ENCODE measurements at places on chromosomes 5 and 9. TPM values are rescaled to one million over a fixed set of nuclear protein-coding genes. Genes with fewer than 3 reads are reported as not detected.

DNA sequence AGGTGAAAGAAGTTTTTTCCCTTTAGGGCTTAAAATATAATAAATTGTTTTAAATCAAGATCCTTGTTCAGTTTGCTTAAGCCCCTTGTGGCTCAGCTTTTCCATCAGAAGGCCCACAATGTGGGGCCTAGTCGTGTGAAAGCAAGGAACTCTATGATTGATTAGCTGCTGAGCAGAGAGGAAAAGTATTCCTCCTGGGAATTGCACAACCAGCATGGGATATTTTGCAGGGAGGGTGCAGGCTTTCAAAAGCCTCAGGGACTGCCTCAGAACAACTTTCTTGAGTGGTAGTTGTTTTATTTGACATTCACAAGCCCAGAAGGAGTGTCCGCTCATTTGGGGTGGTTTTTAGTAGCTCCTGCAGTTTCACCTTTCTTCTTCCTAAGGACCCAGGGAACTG is 19.8 kb downstream of the TTC23L start:
- no peak for DNase-seq

EPB41L4A gene
- 20.5 TPM for total RNA-seq

DNA sequence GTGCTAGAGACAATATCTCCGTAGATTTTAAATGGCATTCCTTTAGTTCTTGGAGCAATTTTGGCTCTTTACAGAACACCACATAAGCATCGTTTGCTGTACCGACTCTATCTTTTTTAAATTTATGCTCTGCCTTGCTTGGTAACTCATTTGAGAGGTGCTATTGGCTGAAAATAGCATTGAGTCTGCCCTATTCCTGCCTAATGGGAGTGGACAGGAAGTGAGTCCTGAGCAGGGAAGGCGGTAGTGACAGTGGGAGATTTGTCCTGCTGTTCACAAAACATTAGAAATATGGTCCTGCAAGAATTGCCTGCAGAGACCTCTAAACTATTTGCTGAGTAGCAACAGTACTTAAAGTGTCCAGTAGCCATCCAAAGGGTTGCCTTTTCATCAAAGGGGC is 115.2 kb upstream of the IFNE start:
- DNase-seq = no peak

DNA sequence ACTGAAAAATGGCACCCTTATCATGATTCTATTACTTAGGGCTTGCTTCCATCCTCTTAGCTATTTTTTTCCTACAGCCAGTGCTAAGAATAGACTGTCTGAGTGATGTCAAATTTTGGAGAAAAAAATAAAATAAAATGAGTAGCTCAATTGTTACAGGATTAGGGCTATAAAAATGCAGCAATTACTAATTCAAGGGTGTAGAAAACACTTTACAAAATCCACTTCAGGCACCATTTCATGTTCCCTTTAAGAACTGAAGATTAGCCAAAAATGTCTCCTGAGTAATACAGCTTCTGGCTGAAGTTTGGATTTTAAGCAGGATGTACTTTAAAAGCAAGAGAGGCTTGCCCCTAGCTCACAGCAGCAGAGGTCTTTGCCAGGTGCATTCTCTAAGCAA is 240.5 kb upstream of the IRX1 start:
- no peak for DNase-seq

DNA sequence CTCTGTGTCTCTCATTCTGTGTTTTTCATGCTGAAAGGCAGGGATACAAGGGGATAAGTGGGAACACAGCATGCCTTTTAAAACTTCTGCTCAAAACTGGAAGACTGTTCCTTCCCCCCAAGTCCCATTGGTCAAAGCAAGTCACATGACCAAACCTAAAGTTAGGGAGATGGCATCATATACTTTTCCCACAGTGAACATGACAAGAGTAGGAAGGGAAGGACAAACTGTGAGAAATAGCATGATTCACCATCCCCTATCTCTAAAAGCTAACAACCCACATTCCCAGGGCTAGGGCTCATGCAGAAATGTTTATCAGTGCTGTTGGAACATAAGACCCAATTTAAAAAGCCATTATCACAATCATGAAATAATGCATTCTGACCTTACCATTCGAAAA is 24.2 kb upstream of the SHISAL2B start:
- no peak for DNase-seq

THBS4 gene
- 24.6 TPM for total RNA-seq

HTR4 gene
- total RNA-seq = 0.22 TPM
